ENCODE measurements at places on chromosomes 12 and 14.

DNA sequence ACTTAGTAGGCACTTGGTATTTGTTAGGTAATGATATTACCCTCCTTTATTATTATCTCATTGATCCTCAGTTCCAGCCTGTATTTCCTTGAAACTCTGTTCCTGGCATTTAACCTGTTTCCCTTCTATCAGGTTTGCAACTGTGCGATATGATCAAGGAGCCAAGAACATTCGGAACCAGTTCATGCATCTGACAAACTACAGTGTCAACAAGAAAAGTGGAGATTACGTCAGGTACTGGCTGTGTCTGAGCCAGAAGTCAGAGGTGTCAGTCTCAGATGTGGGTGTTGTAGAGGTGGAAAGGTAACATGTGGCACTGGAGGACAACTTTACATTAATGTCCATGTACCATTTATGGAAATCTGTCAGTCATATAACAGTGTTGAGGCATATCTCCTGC lies 56.7 kb downstream of the TTLL5 start:
- DNase-seq, result no peak

- DNase-seq, result no peak
Measured at GRCh38 chr12:108306506-108306905, 32.6 kb downstream of the CMKLR1 start.

- DNase-seq, result no peak
Measured at GRCh38 chr14:70698288-70698687, 56.6 kb downstream of the TTC9 start.

GRCh38 chr12:94575024-94575423 lies 75.3 kb downstream of the TMCC3 start:
- DNase-seq, result no peak

DNA sequence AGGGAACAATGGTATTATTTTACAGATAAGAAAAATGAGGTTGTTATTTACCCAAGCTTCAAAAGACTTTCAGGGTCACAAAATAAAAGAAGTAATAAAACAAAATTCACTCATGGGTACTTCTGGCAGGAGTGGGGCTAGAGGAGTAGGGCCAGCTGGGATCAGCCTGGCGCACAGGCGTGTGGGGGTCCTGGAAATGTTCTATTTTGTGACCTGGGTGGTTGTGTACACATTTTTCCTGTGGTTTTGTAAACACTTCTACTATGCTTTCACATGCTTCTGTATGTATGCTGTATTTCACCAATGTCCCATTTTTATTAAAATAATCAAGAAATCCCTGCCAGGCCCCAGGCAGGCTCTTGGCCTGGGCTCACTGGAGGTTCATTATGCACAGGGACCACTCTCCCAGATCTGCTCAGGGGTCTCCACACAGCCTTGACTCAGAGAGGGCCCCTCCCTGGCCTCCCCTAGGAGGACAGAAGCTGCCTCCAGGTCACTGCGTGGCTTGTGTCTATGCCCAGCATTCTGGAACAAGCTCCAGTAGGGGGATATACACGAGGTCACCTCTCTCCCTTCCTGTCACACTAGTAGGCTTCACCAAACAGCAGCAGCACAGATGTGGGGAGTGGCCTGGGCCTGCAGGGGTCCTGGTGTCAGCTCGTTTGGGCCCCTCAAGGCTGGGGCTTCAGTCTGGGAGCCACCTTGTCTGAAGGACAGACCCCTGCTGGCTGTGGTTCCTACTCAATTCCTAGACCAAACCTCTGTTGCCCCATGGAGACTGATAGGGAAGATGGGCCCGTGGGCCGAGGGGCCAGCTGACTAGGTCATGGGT lies 37.8 kb downstream of the ANAPC7 start:
- DNase-seq, result no peak

- DNase-seq, result no peak
Measured at GRCh38 chr12:51729331-51729730, 119.2 kb downstream of the FIGNL2 start.

DNA sequence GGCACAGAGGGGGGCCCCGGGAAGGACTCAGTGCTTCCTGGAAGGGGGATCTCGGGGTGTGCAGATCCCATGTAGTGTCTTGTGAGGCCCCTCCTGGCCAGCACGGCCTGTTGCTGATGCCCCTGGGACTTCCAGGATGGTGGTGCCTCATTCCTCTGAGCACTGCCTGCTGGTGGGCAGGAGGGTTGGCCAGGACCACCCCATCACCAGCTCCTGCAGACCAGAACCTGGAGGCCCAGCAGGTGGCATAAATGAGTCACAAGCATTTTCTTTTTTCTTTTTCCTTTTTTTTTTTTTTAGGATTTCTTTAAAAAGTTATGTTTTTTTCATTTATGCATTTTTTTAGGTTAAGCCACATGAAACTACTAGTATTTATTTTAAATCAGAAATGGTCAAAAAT lies 8.0 kb downstream of the MMP17 start:
- no peak for DNase-seq

DNA sequence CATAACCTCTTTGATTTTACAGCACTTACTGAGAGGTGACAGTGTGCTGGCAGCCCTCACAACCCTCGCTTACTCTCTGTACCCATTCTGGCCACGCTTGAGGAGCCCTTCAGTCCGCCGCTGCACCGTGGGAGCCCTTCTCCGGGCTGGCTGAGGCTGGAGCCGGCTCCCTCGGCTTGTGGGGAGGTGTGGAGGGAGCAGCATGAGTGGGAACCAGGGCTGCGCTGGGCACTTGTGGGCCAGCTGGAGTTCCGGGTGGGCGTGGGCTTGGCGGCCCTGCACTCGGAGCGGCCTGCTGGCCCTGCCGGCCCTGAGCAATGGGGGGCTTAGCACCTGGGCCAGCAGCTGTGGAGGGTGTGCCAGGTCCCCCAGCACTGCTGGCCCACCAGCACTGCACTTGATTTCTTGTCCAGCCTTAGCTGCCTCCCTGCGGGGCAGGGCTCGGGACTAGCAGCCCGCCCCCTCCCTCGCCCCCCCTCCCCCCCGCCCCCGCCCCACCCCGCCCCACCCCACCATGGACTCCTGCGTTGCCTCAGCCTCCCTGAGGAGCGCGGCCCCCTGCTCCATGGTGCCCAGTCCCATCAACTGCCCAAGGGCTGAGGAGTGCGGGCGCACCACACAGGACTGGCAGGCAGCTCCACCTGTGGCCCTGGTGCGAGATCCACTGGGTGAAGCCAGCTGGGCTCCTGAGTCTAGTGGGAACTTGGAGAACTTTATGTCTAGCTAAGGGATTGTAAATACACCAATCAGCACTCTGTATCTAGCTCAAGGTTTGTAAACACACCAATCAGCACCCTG lies 9.9 kb downstream of the MDGA2 start:
- DNase-seq, result no peak

GRCh38 chr14:33755358-33755757 lies 195.5 kb downstream of the EGLN3 start:
- DNase-seq, result no peak

DNA sequence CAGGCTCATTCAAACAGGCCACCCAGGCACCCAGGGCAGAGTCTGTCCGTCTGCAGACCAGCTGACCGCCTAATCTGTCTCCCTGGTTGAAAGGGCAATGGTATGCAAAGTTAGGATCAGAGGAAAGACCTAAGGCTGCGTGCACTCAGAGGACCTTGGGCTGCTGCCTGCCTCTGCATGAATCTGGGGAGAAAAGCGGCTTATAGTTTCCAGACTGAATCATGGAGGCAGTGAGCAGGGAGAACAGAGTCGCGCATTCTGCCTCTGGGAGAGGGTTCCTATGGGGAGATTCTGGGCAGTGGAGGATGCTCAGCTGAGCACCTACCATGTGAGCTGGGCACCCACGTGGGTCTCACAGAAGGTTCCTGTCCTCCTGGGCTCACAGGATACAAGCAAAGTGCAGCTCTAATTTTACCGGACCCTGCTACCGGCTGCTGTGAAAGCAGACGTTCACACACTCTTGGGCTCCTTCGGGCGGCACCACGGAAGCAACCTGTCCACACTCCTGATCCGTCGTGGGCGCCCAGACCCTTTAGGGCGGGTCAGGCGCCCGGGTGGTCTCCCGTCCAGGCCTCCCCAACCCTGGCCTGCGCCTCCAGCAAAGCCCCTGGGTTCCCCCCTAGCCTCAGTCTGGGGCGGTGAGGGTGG lies 772 bp downstream of the SCARB1 start:
- no peak for DNase-seq

- DNase-seq, result no peak
Measured at GRCh38 chr14:36067428-36068187, 108.9 kb downstream of the PTCSC3 start.

- DNase-seq, result no peak
Measured at GRCh38 chr12:15088105-15088504, 115.3 kb downstream of the PDE6H start.

GRCh38 chr14:70170976-70171375 lies 17.8 kb downstream of the SLC8A3 start:
- no peak for DNase-seq

GRCh38 chr14:87813686-87814085 lies 179.3 kb downstream of the GALC start:
- no peak for DNase-seq

- no peak for DNase-seq
Measured at GRCh38 chr14:75831455-75831854, 150.3 kb downstream of the TGFB3 start.

DNA sequence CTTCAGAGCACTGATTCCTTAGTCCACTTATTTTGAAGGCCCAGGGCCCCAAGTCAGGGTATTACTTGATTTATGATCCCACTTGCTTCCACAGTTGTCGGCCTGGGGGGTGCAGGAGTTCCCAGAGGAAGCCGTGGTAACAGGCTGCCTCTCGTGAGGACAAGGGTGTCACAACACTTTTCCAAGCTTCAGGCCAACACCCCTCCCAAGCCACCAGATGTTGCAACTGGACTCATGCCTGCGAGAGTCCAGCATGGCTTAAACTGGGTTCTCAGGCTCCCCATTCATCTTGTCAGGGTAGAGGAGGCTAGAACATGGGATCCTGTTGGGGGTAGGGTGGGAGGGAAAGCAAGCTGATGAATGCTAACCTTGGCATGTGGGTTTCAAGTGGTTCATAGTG lies 56.1 kb downstream of the BMP4 start:
- DNase-seq, result no peak

DNA sequence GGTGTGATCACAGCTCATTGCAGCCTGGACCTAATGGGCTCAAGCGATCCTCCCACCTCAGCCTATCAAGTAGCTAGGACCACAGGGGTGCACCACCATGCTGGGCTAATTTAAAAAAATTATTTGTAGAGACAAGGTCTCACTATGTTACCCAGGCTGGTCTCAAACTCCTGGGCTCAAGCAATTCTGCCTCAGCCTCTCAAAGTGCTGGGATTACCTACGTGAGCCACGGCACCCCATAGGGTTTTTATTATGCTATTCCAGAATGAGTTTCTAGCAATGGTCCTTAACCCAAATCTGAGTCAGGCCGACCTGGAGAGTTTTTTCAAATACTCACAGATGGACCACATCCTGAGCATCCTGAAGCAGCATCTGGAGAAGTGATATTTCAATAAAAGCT lies 159.8 kb downstream of the CPNE8 start:
- DNase-seq, result no peak

GRCh38 chr14:94127330-94127729 lies 2.1 kb downstream of the IFI27L2 start:
- DNase-seq, result no peak

DNA sequence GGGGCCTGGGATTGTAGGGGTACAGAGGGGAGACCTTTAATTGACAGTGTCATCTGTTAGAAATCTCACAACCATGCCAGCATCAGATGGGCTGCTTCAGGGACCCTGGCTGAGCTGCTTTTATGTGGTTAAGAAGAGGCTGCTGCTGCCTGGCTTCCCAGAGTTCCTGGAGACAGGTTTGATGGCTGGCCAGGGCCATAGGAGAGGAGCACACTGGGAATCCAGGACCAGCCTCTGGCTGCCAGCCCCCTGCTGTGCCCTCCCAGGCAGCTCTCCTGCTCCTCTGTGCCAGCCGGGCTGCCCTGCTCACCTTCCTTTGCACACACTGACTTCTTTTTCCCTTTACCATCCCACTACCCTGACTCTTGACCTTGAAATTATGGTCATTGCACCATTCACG lies 507 bp upstream of the KRT73 start:
- DNase-seq, result no peak

DNA sequence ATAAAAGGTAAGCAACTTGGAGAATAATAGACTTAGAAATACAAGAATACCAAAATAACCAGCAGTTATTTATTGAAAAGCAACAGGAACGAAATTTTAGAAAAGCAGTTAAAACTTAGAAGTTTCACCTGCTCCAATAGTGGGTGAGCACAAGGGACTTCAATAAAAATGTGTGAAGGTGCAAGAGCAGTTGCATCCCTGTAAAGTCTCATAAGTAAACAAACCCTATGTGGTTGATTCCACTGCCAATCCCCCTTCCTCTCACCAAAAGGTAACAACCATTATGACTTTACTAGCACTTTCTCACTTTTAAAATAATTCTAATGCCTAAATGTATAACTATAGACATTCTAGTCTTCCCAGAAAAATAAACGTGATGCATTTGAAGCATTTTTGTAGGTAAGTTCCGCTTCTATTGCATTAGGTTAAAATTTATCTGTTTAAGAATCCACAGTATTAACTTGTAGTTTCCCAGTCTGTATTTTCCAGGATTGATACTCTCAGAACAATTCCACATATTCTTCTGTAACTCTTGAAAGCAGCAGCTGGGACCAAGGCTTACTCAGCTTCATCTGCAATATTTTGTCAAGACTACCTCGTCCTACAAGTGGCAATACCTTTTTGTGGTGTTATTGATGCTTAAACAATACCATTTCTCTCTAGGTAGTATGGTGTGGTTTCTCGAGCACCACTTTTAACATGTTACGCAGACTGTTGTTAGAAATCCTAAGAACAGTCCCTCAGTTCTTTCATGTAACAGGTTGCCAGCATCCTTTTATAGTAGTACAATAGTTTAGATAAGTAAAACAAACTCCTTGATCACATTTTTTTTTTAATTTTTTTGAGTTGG lies 32.1 kb downstream of the HNRNPC start:
- DNase-seq, result no peak

- DNase-seq, result no peak
Measured at GRCh38 chr12:46559311-46559710, 186.7 kb upstream of the SLC38A2 start.

GRCh38 chr12:82650627-82651337 lies 35.9 kb upstream of the TMTC2 start:
- peak; percentile 28 for DNase-seq

DNA sequence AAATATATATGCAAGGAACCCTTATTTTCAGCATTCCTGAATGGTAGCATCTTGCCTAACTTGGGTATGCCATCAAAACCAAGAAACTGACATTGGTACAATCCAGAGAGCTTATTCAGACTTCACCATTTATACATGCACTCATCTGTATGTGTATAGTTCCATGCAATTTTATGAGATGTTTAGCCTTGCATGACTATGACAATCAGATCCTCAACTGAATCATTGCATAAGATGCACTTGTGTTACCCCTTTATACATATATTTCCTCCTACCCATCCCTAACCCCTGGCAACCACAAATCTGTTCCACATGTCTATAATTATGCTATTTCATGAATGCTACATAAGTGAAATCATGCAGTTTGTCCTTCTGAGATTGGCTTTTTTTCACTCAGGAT lies 37.0 kb upstream of the PPFIBP1 start:
- DNase-seq, result no peak

GRCh38 chr14:70999117-70999516 lies 91.9 kb downstream of the PCNX1 start:
- DNase-seq, result no peak

DNA sequence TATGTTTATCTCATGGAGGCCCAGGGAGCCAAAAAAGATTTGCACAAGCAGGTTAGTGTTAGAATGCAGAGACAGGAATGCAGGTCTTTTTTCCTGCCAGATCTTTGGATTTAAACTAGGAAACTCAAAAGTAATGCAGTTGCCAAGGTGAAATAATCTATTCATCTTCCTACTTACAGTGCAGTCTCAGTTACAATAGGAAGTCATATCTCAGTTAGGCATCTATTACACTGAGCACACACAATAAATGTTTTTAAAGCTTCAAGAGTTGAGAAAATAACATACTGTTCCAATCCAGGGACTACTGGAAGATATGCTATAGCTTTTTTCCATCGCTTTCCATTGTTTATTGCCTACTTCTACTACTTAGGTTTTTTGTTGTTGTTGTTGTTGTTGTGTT lies 279.3 kb upstream of the E2F7 start:
- no peak for DNase-seq

Data from omental fat pad (tissue), 4 donors.